ENCODE measurements at places on chromosomes 4 and X.

DNA sequence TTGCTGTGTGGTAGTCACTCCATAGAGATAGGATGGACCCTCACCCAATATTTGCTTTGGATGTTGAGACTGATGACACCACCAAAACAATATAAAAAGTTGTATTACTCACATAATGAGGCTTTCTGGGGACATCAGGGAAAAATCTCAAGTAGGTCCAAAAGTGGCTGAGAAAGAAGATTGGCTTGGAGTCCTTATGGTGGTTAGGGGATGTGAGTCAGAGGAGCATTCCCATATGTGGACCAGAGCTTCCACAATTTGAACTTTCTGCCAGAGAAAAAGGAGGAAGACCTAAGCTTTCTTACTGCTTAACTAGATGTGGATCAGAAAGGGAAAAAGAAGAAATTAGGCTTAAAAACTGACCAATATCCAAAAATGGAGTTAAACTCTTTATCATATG, 460.5 kb downstream of the SH3BGRL start:
- DNase-seq = no peak

DNA sequence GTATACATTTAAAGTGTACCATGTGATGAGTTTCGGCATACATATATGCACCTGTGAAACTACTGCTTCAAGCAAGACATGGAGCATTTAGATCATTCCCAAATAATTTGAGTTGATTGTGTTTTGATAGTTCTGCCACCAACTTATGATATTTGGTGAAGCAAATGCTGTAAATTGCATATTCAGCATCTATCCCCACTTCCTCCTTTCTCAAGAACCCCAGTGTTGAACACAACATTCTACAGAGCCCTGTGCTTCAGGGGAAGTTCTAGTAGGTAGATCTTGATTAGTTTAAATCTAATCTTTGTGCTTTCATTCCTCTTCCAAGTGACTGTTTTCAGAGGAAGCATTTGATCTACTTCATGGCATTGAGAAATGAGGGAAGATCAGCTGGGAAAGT, 5.4 kb upstream of the SHROOM3 start:
- DNase-seq = no peak

DNA sequence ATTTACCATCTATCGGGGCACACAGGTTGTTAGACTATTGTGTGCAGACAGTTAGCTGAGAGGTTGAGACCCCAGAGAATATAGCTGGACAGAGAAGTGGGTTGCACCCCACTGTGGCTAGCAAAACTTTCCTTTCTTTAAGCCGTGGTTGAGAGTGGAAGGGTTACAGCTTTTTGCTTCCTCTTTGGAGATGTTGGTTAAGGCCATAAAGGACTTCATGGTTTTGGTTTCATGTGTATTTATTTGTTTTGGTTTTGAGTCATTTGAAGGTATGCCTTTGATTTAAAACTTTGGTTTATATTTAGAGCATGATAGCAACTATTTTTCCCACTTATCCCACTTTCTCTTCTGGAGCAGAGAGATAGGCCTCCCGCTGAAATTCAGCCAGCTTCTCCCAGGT, 274.3 kb upstream of the IL1RAPL1 start:
- no peak for DNase-seq

DNA sequence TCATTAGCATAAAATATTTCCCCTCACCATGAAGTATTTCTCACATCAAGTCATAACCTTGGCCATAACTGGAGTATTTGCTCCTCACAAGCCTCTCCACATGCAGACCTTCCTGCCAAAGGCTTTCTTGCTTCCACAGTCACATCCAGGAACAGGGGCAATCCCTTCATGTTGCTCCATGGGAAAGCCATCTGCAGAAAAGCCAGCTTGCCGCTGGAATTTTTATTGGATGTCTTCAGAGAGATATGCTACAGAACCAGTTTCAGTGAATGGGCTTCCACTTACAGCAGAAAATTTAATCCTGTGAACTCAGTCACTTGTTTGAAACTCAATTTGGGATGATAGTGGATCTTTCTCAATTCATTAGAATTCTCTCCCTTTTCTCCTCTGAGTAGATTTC, 3.2 kb upstream of the CDKN2AIP start:
- no peak for DNase-seq

GRCh38 chrX:31705816-31706215, 634.0 kb upstream of the FTHL17 start:
- DNase-seq = no peak

DNA sequence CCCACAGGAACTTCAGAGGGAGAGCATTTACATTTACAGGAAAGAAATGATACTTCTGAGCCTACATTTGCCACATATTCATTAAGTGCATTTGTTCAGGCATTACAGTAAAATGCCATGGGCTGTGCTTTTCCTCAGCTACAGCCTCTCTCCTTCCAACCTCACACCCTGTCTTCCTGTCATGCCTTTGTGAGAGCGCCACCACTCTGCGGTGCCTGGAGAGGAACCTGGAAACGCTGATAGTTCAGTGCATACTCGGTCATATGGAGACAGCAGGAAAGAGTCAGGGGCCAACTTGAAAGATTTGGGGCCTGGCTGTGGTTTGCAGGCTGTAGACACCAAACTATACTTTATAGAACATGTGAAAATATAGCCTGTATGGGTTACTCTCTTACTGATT, 40.5 kb downstream of the NFKB1 start:
- DNase-seq = no peak

All from OCI-LY7 (cell line).